GM18507 (cell line): ENCODE measurements at places on chromosomes 4 and X.

DNA sequence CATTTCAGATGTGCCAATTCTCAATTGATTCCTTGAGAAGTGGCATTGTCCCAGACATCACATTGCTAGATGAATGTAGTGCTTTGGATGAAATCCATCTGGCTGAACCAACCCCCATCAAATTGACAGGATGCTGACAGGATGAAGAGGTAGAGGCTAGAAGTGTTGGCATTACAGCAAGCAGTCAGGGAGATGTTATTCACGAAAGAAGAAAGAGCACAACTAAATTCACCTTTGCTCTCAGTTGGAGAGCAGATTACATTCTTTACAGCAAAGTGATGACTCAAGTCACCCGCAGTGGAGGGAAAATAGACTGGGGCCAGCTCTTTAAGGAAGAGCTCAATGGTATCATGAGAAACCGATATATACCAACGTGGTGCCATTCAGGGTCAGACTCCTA is 259.6 kb downstream of the C4orf33 start:
- DNase-seq: no peak

- no peak for DNase-seq
These were observed 235.1 kb downstream of the QDPR start for GRCh38 chr4:17276776-17277175.

DNA sequence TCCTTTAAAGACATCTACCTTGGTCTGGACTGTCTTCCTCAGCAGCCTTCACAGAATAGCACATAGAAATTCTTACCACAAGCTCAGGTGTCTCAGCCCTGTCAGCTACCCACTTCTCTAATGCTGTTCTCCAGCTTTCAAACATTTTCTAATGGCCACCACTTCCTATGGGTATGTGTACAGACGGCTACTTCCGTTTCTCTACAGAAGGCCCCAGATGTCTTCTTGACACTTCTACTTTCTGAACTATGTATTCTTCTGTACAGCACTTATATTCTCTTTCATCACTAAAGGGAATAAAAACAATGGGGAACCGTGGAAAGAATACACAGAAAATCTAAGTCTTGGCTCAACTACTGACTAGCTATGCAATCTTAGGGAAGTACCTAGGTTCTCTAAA is 13.3 kb downstream of the OPHN1 start:
- no peak for DNase-seq

DNA sequence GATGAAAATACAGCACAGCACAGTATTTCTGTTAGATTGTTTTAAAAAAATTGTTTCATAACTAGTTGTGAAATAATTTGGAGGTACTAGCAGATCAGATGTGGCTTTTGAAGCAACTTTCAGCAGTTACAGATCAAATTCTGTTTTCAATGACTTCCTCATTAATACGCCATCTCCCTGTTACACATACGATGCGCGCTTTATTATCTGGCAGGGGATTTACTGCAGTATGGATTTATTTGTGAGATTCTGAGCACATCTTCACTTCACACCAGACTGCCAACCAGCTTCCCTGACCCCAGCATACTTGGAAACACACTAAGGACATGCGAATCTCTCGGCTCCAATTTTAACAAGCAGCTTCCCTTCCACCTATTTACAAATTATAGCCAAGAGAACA is 235.5 kb upstream of the DIAPH2 start:
- no peak for DNase-seq

GRCh38 chr4:138959097-138959815 is 56.3 kb upstream of the NOCT start:
- no peak for DNase-seq

- no peak for DNase-seq
These were observed 130.3 kb upstream of the GALNT7 start for GRCh38 chr4:173038192-173038896.

GRCh38 chr4:159460371-159460770 is 357.5 kb downstream of the RAPGEF2 start:
- DNase-seq: no peak

DNA sequence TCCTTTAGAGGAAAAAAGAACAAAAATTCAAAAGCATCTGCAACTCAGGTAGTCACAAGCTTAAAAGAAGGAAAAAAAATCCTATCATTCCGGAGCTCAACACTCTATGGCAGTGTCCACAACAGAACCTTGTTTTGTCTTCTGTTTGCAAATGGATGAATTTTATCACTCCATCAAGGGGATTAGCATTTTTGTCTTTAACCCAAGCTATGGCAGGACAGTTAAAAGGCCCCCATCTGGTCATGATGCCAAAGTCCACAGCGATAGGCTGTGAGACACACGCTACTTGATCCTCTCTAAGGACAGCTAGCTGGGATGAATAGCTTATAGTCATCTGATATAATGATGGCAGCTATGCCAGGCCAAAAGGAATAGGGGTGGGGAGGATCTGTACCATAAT is 16.6 kb downstream of the AMER1 start:
- no peak for DNase-seq

GRCh38 chr4:144649646-144650045 is 3.7 kb downstream of the HHIP start:
- no peak for DNase-seq

DNA sequence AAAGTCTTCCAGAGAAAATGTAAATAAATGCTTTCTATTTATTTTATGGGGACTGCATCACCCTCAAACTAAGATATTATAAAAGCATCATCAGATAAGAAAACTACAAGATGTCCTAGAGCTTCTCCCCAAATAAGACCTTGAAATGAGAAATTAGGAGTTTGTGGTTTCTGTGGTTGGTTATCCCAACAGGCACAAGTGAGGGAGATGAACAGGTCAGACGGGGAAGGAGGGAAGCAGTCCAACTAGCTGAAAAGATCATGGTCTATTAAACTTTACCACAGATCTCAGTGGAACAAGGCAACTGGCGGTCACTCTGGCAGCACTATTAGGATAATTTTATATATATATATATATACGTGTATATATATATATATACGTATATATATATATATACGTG is 319.3 kb upstream of the GRID2 start:
- no peak for DNase-seq

GRCh38 chr4:47054130-47054529 is 22.8 kb downstream of the GABRB1 start:
- no peak for DNase-seq

DNA sequence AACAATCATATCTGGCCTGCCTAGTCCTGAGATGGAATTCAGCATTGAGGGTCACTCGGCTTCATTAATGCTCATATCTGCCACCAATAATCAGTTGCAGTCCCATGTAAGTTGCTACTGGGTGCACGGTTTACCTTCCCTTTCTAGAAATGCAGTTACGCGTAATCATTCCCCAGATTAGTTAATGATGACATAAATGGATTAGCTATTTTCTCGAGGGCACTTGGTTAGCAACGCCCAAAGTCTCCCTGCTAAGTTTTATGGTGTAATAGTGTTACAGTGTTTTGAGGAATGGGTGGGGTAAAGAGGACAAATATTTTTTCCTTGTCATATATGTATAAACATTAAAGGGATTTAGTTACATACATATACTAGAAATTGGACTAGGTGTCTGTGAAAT is 118.8 kb downstream of the MID1 start:
- DNase-seq: no peak

DNA sequence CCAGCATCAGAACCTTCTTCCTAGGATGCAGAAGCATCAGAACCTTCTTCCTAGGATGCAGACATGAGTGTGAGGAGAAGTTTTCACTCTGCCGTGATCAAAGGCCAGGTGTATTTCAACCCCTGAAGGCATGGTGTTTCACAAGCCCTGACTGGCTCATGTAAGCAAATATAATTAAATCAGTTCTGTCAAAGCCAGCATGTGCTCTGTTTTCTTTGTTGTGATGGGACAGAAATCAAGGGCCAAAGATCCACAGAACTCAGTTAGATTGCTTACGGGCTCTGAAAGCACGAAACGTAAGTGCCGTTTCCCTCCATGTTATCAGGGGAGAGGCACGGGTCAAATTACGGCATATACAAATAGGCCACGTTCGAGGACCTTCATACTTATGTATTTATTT is 32.0 kb upstream of the CLDN24 start:
- DNase-seq: no peak
